ENCODE measurements at places on chromosomes 5 and 9.

- no peak for DNase-seq
These were observed 20.3 kb upstream of the MATR3 start for GRCh38 chr5:139273322-139273571.

GRCh38 chr5:112419164-112419985 is at the start of gene EPB41L4A:
Gene EPB41L4A, minus strand, starts transcription at chr5:112419277. Its CDS starts 238 bp downstream, at chr5:112419039.
- no peak for DNase-seq

- no peak for DNase-seq
These were observed 94.1 kb downstream of the FRMD3 start for GRCh38 chr9:83444110-83444509.

GRCh38 chr9:78033870-78034269 is 2.3 kb upstream of the GNAQ start:
- no peak for DNase-seq

DNA sequence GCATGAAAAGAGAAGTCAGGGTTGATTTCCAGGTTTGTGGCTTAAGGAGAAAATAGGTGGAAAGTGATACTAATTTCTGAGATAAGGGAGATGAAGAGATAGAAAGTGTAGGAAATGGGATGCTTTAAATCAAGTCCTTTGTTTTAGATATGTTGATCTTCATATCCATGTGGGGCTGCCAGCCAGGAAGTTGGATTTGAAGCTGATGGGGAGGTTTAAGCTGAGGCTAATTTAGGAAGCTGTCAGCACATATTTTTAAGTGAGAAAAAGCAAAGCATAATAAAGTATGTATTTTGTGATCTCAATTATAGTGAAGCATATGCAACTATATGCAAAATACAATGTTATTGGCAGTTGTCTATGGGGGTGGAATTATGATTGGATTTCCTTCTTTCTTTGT is 428.4 kb downstream of the CSNK1G3 start:
- DNase-seq: no peak

- DNase-seq: no peak
These were observed 36.8 kb downstream of the FGD3 start for GRCh38 chr9:92983984-92984589.

DNA sequence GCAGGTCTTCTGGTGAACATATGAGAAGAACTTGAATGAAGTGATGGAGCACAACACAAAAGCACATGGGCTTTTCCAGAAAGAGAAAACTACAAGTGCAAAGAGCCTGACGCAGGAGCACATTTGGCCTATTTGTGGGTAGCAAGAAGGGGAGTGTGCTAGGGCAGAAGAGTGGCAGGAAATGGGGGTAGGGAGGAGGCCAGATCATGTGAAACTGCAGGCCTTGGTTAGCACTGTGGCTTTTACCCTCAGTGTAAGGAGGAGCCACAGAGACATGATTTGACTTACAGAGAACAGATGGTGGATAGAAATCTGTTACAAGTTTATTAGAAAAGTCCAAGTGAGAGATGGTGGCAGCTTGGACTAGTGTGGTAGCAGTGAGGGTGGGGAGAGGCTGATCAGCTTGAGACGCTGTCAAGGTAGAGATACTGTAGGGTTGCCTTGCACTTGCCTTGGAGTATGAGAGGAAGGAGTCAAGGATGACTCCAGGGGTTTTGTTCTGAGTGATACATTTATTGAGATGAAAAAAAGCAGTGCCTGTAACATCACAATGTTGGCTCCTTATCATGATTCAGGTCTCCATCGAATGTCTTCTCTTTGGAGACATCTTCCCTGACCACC is 126.7 kb downstream of the PPP2R2B start:
- DNase-seq: no peak

DNA sequence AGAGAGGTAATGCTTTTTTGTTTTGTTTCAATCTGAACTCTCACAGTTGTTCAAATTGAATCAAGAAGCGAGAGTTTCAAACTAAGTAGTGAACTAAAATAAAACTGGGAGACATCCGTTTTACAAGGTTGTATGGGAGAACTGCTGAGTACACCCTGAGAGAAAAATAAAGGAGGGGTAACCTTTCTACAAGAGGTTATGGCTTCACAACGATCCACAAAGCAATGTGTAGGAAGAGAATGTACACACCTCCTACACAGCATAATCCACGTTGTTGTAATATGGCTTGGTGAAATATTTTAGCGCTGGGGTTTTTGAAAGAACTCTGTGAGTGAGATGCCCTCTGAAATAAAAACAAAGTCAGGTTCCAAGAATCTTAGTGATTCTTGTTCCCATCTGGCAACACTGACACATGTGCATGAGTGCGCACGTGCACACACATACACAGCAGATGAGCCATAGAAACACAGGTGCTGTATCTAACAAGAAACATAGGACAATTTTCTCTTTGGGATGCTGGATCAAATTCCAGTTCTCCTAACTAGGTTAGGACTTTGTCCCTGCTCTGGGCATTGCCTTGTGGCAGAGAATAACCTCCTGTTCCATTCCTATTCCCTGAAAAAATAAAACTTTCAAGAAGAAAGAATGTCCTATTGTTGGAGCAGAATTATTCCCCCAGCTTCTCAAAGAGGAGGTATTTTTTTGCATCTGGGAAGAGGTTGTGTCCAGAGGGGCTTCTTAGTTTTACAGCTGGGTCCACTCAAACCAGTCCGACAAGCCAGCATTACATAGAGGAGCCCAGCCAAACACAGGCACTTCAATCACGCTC is 94.5 kb upstream of the EFNA5 start:
- no peak for DNase-seq

GRCh38 chr5:154501566-154501965 is 23.5 kb upstream of the HAND1 start:
- DNase-seq: no peak

- DNase-seq: no peak
These were observed 140.5 kb upstream of the TARS1 start for GRCh38 chr5:33300209-33300742.

- DNase-seq: no peak
These were observed 601.0 kb downstream of the TLE1 start for GRCh38 chr9:81088341-81088740.

DNA sequence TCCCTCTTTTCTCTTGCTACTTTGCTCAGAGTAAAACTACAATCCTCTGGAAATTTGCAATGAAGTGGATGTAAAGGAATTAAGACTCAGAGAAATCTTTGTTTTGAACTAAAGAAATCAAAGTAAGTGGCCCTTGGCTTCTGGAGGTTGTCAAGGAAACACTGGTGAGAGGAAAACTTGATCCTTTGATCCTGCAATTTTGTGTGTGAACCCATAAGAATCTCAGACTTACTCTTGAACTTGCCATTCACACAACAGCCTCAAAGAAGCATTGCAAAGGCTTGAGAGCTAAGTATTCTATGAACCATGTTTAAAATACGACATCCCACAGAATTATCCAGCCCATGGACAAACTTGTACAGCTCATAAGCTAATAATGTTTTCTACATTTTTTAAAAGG is 827.5 kb downstream of the TAF11L14 start:
- DNase-seq: no peak

GRCh38 chr5:101338226-101338625 is 435.1 kb upstream of the ST8SIA4 start:
- no peak for DNase-seq
